Pulmonary artery endothelial cell (primary cell): ENCODE measurements at places on chromosomes 7 and 10.

GRCh38 chr10:8380833-8381496 is 326.5 kb downstream of the GATA3 start:
- no peak for DNase-seq

DNA sequence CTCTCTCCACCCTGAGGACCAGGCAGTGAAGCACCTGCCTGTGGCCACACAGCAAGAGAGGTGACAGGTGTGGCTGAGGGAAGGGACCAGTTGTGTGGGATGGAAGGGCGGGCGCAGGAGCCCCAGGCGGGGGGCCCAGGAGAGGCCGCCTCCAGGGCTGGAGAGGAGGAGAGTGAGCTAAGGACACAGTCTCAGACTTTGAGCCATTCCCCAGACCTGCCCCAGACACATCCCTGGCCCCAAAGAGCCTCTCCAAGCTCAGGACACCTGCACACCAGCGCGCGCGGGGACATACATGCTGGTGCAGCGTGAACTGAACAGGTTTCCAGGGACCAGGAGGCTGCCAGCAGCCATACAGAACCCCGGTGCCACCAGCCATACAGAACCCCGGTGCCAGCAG is 237.3 kb downstream of the MAD1L1 start:
- no peak for DNase-seq

GRCh38 chr7:75743455-75743859 is 4.7 kb upstream of the HIP1 start:
- no peak for DNase-seq

- DNase-seq, result no peak
Observed at GRCh38 chr7:12754179-12754578, 66.7 kb downstream of the ARL4A start.
